Myocyte (in vitro differentiated cells): ENCODE measurements at places on chromosomes 6 and 20.

DNA sequence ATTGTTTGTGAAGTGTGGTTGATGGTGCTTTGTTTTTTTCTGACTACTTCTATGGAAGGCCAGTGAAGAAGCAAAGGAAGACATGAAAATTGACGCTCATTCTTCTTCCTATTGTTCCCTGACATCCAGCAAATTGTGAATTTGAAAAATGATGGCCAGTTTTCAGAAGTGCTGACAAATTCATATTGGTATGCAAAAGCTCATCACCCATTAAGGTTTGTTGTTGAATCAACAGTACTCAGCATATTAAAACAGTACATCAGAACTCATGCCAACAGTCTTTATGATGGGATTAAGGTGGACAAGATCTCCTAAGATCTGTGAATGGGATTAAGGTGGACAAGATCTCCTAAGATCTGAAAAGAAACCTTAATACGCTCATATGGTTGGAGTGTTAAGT lies 1.0 kb upstream of the MTG2 start:
- no peak for DNase-seq

- DNase-seq, result no peak
These were observed 75.4 kb downstream of the ADAT2 start for GRCh38 chr6:143375022-143375585.

DNA sequence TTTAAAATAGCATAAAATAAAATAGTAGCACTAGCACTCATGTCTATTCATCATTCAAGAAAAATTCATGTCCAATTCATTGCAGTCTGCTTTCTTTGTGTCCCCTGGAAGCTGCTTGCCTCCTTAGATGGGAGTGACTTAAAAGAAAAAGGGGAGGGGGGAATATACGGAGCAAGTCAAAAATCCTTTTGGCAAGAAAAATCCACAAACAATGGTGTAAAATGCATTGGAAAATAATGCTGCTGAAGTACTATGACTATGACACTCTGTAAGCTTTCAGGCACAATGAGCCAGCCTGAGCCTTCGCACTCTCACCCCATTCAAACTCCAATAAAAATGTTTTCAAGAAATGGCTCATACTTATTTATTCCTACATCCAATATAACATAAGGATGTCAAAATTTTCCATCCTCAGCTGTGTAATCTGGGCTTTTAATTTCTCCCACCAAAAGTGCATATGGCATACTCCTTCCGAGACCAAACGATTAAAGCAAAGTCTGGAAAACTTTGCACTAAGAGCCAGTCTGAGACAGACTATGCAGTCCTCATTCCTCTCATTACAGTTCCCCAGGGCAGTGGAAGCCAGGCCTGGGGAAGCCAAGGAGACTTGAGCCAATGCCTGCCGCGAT lies 790 bp downstream of the NEDD9 start:
- no peak for DNase-seq

DNA sequence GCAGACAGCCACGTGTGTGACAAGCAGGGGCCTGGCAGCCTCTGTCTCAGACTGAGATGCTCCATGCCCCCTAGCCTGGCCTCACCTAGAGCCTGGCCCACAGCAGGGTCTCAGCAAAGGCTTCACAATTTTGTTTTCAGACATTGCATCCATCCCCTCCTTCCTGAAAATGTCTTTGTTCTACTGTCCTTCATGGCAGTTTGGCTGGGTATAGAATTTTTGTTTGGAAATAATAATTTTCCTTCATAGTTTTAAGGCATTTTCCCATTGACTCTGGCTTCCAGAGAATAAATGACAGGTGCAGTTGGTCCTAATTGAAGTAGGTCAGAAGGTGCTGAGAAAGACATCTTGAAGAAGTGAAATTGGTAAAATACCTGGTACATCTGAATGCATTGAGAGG lies 216.2 kb downstream of the EYA2 start:
- no peak for DNase-seq

DNA sequence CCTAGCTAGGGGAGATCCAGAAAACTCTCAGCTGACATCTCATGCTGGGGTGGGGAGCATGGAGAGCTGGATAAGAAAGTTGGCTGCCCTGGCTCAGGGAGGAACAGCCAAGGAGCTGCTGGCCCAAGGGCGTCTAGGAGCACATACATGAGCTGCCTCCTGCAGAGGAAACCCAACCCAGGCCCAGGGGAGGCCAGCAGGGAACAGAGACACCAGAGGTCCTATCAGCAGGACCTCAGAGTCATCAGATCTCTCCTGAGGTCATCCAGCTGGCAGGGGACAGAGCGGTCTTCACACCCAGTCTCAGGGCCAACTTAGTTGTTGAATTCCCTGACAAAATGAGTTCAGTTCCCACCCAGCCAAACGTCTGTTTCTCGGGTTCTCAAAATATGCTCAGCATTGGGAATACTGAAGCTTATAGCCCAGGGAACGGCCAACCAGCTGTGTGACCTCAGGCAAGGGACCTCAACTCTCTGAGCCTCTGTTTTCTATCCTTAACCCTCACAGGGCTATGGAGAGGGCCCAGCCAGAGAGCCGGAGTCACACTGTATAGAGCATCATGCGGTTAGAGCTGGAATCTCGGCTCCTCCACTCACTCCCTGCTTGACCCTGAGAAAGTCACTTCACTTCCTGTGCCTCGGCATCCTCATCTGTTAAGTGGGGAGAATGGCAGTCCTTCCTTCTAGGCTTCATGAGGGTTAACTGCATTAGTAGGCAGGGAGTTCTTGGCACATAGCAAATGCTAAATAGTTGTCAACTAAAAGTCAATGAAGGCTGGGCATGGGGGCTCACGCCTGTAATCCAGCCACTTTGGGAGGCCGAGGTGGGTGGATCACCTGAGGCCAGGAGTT lies 13.8 kb downstream of the ADA start:
- DNase-seq, result no peak

GRCh38 chr20:13672690-13673089 lies 34.0 kb upstream of the TASP1 start:
- no peak for DNase-seq

DNA sequence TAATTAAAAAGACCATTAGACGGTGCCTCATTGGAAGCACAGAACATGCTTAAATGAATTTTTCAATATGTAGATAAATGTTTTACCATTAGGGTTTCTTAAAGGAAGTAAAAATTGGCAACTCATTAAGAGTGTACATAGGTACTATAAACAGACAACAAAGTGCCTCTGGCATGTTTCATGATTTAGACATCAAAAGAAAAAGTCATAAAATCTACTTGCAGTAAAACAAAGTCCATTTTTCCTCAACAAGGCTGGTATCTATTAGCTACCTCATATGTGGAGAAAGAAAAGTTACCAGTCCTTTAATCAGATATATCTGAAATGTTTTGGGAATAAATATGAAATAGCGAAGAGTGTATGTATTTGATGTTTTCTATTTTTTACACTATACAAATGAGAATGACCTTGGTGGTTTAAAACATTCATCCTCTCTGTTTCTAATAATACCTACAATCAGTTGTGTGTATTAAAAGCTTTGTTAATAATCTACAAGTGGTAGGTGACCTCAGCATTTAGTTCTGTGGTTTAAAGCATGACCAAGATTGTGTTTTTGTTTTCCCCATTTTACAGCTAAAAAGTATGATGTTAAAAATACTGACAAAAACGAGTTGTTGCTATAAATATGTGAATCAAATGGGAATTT lies 87.5 kb downstream of the HDGFL1 start:
- no peak for DNase-seq
